Cerebellum (tissue), 4 donors: ENCODE measurements at places on chromosomes 16 and 17.

GRCh38 chr17:45087504-45087975, 26.4 kb downstream of the NMT1 start:
- DNase-seq: no peak

DNA sequence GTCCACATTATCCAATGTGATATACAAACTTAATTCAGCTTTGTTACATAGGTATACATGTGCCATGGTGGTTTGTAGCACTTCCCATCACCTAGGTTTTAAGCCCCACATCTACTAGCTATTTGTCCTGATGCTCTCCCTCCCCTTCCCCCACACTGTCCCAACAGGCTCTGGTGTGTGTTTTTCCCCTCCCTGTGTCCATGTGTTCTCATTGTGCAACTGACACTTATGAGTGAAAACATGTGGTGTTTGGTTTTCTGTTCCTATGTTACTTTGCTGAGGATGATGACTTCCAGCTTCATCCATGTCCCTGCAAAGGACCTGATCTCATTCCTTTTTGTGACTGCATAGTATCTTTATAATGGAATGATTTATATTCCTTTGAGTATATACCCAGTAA, 196.7 kb downstream of the CDH11 start:
- DNase-seq: no peak

- DNase-seq: no peak
Measured at GRCh38 chr17:55962951-55963401, 190.3 kb upstream of the ANKFN1 start.

- DNase-seq: no peak
Measured at GRCh38 chr16:66382171-66382965, 15.9 kb downstream of the CDH5 start.

GRCh38 chr16:80948886-80949493, 57.7 kb downstream of the CMC2 start:
- DNase-seq: no peak

- no peak for DNase-seq
Measured at GRCh38 chr16:83393196-83393981, 414.4 kb upstream of the HSBP1 start.

DNA sequence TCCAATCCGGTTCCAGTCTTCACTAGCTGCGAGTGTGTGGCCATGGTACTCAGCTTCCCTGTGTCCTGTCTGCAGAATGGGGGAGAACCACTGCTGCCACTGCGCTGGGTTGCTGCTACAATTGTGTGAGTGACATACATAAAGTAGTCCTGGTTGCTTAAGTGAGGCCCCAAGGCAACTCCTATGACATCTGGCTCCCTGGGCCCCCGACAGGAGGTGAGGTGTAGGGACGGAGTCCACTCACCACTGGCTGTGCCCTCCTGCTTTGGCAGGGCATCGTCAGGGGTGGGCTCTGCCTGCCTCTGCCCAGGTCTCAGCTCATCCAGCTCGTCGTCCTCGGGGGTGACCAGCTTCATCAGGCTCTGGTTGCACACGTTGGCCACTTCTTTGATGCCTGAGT, 20.4 kb downstream of the VAC14 start:
- no peak for DNase-seq

GRCh38 chr17:30808785-30809286, 15.7 kb downstream of the CRLF3 start:
- no peak for DNase-seq

GRCh38 chr17:63399316-63399715, 46.8 kb downstream of the CYB561 start:
- no peak for DNase-seq

GRCh38 chr16:4176906-4177417, 60.7 kb upstream of the ADCY9 start:
- DNase-seq: no peak

GRCh38 chr16:29014561-29015069, 29.8 kb downstream of the LAT start:
- no peak for DNase-seq

- no peak for DNase-seq
Measured at GRCh38 chr16:4265676-4266075, 7.1 kb downstream of the TFAP4 start.

- DNase-seq: no peak
Measured at GRCh38 chr16:2749936-2750335, 2.5 kb upstream of the SRRM2 start.

- DNase-seq: no peak
Measured at GRCh38 chr16:55638256-55638655, 17.5 kb upstream of the SLC6A2 start.

DNA sequence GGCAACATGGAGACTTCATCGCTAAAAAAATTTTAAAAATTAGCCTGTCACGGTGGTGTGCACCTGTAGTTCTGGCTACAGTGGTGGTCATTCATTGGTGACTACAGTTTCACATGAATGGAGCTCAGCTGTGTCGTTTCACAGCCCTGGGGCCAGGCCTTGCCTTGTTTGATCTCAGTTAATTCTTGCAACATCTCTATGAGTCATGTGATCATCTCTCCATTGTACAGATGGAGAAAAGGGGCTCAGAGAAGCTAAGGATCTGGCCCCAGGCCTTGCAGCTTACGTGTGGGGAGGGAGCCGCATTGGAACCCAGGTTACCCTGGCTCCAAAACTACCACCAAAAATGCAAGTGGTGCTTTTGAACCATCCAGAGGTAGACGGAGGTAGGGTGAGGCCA, 49.4 kb downstream of the GDE1 start:
- DNase-seq: no peak

- DNase-seq: no peak
Measured at GRCh38 chr16:52825892-52826291, 226.8 kb downstream of the CHD9NB start.

GRCh38 chr17:79338152-79338551, 263.5 kb downstream of the ENGASE start:
- no peak for DNase-seq

DNA sequence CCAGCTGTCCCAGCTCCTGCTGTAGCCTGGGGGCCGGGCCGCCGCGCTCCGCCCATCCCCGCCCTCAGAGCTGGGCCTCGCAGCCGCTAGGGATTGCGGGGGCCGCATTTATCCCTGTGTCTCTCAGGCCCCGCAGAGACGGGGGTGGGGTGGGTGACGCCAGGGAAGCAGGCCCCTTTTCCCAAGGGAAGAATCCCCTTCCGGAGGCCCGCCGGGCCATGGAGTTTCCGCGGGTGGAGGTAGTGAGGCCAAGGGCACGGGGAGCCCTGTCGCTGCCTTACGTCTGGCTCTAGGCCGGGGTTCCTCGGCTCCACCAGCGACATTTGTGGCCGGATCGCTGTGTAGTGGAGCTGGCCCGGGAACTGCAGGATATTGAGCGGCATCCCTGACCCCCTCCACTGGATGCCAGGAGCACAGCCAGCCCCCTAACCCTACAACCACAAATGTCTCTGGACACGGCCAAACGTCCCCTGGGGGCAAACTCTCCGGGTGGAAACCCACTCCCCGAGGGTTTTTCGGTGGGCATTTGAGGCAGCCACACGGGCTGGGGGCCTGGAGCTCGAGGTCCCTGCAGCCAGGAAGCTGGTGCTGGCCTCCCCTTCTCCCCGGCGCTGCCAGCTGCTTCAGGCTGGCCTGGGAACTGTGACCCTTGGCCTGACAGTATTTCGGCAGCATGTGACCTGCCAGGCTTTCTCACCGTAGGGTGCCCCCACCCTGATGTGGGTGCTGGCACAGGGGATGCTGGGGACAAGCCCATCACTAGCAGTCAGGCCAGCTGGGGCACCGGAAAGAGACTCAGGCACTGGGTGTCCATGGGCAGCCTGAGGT, 12.0 kb upstream of the CD300A start:
- no peak for DNase-seq

DNA sequence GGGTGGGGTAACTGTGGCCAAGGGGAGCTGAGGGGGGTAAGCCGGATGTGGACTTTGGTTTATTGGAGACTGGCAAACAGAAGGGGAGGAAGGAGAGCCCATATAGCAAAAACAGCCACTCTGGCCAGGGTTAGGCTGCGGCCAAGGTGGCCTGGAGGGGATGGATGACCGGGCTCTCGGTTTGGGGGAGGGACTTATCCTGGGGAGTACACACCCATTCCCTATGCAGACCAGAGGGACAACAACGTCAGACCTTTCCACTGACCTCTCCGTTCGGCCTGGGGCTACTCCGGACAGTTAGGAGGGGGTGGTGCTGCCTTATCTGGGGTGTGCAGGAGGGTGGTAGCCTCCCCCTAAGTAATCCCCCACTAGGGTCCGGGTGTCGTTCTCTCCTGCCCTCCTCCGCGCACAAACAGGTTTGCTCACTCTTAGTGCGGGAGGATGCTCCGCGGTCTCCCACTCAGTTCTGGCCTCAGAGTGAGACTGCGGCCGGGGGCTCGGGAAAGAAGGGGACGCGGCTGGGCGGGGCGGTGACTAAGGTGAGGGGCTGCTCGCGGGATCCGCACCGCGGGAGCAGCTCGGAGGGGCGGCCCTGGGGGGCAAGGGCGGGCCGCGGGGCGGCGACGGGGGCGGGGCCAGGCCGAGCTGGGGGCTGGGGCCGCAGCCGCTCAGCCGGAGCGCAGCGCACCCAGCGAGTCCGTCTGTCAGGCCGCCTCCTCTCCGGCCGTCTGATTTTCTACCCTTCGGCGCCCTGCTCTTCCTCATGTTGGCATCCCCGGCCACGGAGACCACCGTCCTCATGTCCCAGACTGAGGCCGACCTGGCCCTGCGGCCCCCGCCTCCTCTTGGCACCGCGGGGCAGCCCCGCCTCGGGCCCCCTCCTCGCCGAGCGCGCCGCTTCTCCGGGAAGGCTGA, at the start of gene WNK4:
WNK4 (plus strand) TSS at position 675 of the 915 bp plus-strand sequence; CDS start at position 764, 89 bp downstream.
- no peak for DNase-seq

DNA sequence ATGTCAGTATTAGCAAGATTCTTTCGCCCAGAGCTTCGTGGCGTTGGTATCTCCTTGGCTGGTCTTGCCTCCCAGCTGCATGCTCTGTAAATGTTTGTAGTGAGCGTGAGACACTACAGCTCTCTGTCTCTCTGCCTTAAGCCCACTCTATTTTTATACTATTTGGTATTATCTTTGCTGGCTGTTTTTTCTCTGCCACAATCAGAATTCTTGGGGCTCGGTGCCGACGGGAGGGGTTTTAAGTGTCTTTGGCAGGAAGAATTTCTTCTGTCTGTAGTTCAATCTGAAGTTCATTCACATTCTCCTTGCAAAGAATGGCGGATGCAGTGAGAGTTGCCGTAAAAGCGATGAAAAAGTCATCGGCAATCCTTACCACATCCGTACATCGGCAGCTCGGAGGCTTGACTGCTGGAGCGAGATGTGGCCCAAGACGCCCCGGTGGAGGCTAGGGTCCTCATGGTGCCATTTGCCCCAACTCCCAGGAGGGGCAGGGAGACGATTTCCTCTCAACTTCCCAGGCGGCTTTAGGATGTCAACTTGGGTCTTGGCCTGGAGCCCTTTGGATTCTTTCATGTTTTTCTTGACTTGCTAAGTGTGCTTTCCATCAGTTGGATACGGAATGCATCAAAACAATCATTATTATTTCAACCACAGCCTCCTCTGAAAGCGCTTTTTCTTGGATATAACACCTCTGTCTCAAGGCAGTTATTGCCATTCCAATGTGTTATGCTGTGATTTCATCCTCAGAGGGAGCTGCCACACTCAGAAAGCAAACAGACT, 132.3 kb upstream of the SDK2 start:
- DNase-seq: no peak

DNA sequence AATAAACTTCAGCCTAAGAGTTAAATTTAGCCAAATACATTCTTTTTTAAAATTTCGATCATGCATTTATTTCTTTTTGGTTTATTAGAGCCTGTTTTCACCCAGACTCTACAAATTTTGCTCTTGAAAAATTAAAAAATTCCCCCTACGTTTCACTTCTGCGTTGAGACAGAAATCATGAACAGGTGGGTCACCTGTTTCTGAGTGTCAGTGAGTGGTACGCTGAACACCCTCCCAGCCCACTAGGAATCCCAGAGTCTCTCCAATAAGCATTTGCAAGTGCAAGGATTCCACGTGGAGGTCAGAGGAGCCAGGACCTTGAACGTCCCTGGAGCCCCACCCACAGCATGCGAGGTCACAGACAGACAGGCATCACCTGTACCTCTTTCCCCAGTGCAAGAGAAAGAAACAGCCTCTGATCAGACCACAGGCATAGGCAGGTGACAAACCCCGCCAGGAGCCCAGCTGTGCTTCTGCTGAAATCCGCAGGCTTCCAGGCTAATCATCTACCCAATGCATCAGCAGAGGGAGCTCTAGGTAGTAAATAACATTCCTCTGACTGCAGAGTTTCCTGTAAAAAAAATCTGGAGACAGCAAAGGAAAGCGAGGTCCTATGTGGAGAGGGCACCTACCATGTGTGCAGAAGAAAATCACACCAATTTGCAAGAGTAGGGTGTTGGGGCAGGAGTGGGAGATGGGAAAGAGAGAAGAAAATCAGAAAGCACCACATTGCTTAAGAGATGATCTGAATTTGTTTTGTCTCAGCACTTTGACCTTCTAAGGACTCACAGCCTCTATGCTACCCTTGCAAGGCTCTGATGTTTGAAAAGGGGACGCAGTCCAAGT, 5.9 kb upstream of the XYLT1 start:
- no peak for DNase-seq

GRCh38 chr16:64841482-64841881, 280.4 kb downstream of the CDH11 start:
- no peak for DNase-seq

DNA sequence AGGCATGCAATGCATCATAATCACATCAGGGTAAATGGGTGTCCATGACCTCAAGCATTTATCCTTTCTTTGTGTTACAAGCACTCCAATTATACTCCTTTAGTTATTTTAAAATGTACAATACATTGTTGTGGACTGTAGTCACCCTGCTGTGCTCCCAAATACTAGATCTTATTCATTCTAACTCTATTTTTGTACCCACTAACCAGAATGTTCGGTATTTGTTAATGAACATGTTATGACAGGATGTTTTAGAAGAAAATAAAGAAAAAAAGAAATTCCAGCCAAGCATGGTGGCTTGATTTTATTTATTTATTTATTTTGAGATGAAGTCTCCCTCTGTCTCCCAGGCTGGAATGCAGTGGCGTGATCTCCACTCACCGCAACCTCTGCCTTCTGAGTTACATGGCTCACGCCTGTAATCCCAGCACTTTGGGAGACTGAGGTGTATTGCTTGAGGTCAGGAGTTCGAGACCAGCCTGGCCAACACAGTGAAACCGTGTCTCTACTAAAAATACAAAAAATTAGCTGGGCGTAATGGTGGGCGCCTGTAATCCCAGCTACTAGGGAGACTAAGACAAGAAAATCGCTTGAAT, 1.8 kb upstream of the NDE1 start:
- no peak for DNase-seq

GRCh38 chr17:3678095-3678820, 9.6 kb downstream of the EMC6 start:
- DNase-seq: peak; percentile 27

DNA sequence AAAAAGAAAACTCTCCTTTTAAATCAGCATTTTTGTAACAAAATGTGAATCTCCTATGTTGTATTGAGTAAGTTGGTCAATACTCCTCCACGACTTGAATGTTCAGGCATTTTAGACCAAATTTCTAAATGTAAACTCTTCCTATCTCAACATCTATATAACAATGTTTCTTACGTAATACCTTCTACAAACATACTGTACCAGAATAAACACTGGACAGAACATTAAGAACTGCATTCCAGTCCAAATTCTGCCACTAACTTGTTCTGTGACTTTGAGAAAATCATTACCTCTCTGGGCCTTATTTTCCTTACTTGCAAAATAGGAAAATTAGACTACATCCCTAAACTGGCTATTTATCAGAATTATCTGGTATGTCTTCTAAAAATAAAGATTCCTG, 40.1 kb downstream of the AKAP10 start:
- DNase-seq: no peak
